ENCODE measurements at places on chromosomes 6 and 20.

GRCh38 chr6:142883011-142883410 is 62.0 kb downstream of the HIVEP2 start:
- DNase-seq: no peak

GRCh38 chr6:169026175-169026574 is 227.5 kb downstream of the THBS2 start:
- DNase-seq: no peak

- DNase-seq: no peak
These were observed 8.2 kb downstream of the CYB5R4 start for GRCh38 chr6:83867527-83868161.

DNA sequence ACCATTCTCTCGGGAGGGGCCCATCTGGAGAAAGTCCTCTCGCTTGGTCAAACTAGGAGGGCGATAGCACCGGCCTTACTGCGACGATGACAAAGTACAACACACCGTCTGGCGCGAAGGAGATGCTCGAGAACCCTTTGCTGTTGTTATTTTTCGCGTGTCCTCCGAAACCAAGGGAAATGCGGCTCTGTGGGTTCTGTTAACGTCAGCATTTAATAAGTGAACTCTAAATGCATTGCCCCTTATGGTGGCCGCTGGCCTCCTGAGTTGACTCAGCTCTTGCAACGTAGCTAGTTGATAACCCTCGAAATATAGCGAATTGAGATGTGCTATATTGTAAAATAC is 577 bp upstream of the SCAND1 start:
- no peak for DNase-seq

DNA sequence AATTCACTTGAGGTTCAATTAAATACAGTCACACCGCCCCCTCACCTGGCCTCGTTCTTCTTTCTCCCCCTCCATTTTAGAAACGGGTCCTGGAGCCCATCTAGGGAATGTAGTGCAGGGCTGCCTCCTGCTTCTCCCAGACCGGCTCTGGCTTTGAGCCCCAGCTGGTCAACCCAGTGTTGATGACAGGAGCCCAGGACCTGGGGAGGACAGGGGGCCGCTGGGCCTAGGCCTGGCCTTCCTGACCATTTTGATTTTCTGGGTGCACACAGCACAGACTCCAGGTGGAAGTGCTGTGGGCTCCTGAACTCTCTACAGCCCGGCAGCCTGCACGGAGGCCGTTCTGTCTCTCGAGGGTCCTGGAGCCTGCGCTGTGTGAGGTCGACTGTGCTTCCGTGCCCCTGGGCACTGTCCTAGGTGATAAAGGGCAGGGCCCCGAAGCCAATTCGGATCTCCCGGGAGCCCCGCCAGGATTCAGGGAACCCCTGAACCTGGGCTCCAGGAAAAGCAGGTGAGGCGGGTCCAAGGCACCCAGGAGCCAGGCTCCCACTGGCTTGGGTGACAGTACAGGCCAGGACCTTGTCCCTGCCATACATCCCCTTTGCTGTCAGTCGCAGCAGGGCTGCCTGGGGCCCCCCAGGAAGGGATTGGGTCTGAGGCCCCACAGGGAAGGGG is 23.3 kb downstream of the NPEPL1 start:
- no peak for DNase-seq

GRCh38 chr6:89475634-89476033 is 42.7 kb downstream of the ANKRD6 start:
- no peak for DNase-seq

DNA sequence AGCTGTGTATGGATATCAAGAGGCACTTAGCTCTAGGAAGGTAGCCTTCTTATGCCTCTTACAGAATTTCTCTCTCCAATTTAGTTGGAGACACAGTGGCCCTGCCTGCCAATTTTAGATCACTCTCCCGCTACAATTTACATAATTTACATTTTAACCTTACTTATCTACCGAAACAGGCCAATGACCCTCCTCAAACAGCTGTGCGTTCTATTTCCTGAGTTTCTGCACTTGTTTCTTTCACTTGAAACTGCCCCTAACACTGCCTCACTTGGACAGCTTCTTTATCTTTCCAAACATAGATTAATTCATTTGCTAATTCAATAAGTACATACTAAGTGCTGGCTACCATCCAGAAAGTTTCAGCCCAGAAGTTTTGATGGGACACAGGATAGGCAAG is 52.9 kb upstream of the HDDC2 start:
- DNase-seq: no peak

DNA sequence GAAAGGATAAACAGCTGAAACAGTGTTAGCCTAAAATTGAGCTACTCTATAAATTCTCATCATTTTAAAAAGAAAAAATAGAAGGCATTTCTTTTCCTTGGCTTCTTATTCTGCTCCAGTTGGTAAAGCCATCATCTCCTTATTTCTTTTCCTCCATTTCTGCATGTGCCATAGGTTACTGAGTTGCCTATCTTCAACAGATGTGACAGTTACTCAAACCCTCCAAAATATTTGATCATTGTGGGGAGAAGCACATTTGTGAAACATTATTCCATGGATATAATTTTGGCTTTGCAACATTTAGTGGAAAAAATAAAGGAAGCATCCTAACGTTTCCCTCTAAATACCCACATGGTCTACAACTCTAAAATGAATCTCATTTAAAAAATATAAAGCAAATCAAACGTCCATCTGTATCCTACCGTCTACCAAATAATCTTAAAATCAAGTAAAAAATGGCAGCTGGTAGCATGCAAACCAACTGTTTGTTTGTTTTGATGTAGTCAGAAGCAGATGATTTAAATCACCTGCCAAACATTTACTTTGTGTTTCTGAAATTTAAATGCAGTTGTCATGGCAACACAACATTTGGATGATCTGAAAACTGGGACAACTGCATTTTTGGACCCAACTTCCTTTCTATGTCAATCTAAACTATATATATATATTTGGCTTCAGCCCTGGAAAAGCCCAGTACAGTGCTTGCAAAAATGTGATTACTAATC is 16.8 kb upstream of the SNX9 start:
- no peak for DNase-seq

DNA sequence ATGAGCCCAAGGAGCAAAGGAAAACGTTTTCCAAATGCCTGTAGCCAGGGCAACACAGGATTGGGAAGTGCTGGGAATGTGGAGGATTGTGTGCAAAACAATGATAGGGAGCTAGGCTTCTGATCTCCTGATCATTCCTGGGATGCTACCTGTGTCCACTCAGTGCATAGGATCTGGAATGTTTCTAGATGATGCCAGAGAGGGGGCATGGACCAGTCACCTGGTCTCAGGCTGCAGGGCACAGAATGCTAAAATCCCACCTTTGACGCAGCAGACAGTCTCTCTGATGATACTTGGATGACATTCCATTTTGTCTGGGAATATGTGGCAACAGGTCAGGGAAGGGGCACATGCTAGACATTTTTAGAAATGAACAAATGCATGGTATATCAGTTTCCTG is 128.9 kb downstream of the CLIC5 start:
- no peak for DNase-seq

DNA sequence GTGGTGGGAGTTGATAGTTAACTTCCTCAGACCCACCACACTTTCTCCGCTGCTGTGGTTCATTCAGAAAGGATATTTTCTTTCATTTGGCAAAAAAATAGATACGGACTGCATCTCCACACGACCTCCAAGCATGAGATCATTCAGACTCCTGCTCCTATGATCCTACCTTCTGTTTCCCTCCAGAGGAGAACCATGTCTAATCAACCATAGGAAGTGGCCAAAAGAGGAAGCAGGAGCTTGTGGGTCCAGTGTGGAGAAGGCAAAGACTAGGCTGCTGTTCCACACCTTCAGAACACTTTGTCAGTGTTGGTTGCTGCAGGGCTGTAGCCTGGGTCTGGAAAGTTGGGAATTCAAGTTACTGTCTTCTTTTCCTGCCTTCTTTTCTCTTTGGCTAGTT is 10.6 kb upstream of the KIF13A start:
- DNase-seq: no peak

Data from iPS-NIHi11 (cell line).